GM04504 (cell line): ENCODE measurements at places on chromosomes 1 and 21.

GRCh38 chr1:200762089-200762488 lies 23.4 kb downstream of the CAMSAP2 start:
- DNase-seq, result no peak

GRCh38 chr1:109567877-109568672 lies 19.7 kb downstream of the GNAI3 start:
- no peak for DNase-seq

DNA sequence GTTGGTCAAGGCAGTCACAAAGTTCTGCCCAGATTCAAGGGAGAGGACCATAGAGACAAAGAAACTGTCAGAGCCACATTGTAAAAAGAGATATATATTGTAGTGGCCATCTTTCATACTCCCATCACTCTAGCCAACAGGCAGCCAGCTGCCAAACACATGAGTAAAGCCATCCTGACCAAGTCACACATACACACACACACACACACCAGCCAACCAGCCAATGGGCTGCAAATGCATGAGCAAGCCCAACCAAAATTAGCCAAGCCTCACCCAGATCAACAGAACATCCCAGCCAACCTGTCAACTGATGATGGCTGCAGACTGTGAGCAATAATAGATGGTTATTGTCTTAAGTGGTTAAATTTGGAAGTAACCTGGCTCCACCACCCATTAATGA lies 120.7 kb downstream of the SEC16B start:
- no peak for DNase-seq

DNA sequence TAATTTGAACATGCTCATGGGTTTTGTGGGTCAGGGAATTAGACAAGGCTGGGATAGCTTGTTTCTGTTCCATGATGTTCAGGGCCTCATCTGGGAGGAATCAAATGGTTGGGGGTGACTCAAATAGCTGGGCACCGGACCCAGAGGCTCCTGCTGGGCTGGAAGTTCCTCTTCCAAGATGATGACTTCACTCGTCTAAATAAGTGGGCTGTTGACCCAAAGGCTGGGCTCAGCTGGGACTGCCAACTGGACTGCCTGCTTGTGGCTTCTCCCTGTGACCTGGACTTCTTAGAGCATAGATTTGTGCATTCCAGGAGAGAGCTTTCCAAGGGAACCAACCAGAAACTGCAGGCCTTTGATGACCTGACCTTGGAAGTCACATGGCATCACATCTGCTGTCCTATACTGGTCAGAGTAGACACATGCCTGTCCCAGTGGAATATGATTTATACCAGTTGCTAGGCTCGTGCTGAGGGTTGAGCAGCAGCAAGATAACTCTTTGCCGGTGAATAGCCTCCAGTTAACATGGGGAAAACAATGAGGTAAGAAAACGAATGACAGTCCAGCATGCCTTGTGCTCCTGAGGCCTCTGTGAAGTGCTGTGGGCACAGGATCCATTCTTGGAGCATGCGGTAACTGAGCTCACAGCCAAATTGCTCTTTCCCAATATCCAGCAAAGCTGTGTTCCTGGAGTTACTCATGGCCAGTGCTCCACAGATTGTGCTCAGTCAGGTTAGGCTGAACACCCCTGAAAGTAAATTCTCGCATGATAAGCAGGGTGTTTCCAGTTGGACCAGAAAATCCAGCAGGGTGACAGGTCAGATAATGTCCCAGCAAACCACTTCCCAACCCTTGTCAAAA lies 272.9 kb upstream of the TMEM51 start:
- peak; percentile 65 for DNase-seq

DNA sequence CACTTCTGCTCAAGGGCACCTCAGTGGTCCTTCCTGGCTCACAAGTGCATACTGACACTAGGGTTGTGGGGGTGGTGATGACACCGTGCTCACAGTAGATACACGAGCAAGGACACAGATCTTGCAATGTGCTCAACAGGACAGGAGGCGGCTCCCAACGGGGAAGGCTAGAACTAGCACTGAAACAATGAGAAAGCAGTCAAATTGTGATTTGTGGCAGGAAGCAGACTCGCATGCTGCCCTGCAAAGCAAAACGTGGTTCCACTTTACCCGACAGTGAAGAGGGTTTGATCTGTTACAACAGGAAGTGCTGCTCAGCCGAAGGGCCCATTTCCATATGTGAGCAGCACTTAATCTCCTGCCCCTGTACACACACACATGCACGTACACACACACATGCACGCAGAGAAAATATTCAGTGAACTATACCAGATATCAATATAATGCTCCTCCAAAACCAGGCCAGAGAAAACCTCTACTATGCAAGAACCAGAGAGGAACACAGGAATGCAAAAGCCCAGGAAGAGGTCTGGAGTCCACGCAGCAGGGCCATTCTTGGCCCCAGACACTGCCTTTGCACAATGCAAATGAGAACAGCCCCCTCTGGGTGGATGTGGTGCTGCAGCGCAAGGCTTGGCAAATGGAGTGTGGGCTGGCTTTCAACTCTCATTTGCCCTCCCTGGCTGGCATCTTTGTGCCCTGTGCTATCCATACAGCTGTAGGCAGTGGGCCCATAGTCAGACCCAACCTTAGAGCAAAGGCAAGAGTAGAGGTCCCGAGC lies 47.1 kb downstream of the KANK4 start:
- peak; percentile 67 for DNase-seq

GRCh38 chr1:26363549-26364448 lies 8.8 kb downstream of the ZNF683 start:
- DNase-seq, result peak; percentile 28

DNA sequence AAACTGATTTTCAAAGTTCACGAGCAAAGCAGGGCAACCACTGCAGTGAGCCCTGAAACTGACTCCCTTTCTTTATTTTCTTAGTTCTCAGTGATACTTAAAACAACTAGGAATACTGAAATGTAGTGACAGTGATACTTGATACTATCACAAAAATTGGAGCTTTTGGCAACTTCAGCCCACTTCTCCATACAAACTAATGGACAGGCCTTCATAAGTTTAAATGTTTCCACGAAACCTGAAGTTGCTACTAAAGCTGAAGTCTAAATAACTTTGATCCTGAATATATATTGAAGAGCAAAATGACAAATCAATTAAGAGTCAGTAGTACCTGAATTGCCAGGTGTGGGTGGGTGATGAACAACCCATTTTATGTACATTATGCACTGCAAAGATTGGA lies 10.0 kb downstream of the NR5A2 start:
- no peak for DNase-seq

GRCh38 chr1:195886000-195886399 lies 722.2 kb downstream of the KCNT2 start:
- DNase-seq, result no peak
